ENCODE measurements at places on chromosomes 3 and 15. TPM values are rescaled to one million over a fixed set of nuclear protein-coding genes. Genes with fewer than 3 reads are reported as not detected.

DNA sequence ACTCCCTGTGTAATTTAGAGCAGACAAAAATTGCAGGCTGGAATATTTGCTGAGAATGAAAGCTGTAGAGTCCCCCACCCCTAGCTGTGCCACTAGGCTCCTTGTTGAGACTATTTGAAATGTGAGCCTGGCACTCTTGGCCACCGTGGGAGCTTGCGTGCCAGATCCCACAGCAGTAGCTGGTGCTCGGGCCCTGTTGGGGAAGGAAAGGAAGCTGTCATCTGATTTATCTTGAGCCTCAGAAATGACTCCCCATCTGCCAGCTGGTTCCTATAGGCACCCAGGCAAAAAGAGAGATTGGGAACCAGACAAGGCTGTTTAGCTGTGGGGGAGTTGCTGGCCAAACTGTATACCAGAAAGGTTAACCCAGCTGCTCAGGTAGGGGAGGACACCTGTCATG is 23.4 kb upstream of the CLEC3B start:
- H3K4me1 ChIP-seq: no peaks in the 10 kb centered on the region
- H3K36me3 ChIP-seq: peaks cover 40% of the 10 kb centered on the region
- H3K4me3 ChIP-seq: no peak overlapping the region
- H3K27me3 ChIP-seq: no peaks in the 10 kb centered on the region
- no peak overlapping the region for H3K27ac ChIP-seq
- DNase-seq: no peak

GRCh38 chr15:64264502-64264901 is 91.5 kb downstream of the CSNK1G1 start:
- H3K4me1 ChIP-seq: no peaks in the 10 kb centered on the region
- no peak overlapping the region for H3K4me3 ChIP-seq
- no peaks in the 10 kb centered on the region for H3K36me3 ChIP-seq
- no peaks in the 10 kb centered on the region for H3K27me3 ChIP-seq
- H3K27ac ChIP-seq: no peak overlapping the region

DNA sequence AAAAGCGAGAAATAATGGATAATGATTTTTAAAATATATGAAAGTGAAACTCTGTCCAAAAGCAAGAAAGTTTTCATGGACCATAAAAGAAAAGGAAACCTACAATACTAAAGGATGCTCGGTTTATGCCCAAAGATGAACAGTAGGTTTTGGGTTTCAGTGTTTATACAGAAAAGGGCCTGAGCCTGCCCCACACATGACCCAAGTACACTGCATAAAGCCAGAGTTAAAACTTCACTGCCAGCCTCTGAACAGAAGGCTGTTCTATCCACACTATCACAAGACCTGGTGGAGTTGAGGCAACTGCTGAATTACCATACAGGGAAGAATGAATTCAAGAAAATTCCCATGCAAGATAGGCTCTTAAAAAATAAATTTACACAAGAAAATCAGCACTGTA is 165.2 kb downstream of the MECOM start:
- H3K36me3 ChIP-seq: peaks cover 10% of the 10 kb centered on the region
- peaks cover 64% of the 10 kb centered on the region for H3K4me1 ChIP-seq
- DNase-seq: peak; percentile 22
- H3K27ac ChIP-seq: peak overlapping the region; percentile 82

DNA sequence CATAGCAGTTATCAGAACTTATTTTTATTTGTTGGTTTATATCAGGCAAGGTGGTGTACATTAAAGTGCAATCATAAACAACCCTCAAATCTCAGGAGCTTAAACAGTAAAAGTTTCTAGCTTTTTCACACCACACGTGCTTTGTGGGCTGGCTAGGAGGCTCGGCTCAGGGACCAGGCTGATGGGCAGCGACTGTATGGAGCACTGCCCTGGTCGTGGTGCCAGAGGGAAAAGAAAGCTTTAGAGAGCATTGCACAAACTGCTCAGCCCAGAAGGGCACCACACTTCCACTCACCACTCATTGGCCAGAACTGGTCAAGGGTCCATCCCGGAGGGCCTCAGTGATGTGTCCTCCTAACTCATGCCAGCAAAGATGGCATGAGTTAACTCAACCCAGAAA is 123.2 kb downstream of the AQP9 start:
- no peak for DNase-seq
- H3K36me3 ChIP-seq: no peaks in the 10 kb centered on the region
- no peak overlapping the region for H3K4me3 ChIP-seq

DNA sequence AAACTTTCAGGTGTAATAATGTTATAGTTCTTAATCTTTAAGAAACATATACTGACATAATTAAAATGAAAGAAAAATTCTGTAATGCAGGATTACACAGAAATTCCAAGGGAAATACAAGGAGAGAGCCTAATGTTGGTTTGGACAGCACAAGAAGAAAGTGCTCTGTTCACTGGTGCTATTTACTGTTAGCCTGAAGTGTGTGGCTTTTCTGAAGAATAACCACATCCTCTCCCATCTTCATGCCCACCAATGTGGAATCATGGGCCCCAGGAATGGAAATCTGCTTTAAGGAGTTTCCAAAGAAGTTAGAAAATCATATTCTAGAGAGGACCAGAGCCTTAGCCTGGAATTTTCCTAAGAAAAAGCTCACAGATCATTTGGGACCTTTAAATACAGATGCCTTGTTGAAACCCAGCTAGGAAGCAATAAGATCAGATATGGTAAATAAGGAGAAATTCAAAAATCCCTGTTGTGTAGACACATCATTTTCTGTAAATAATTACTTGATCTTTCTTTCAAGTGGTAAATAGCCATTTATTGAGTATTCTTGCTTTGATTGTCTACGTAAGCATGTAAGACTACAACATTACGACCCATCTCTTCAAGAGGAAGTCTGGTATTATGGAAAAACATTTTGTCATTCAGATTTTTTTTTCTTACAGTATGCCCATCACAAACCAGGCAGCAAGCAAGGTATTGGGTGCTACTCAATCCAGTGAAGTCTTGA is 10.3 kb upstream of the USP50 start:
- H3K4me1 ChIP-seq: no peaks in the 10 kb centered on the region
- H3K4me3 ChIP-seq: no peak overlapping the region
- H3K27ac ChIP-seq: no peak overlapping the region
- no peaks in the 10 kb centered on the region for H3K27me3 ChIP-seq
- no peak for DNase-seq

DNA sequence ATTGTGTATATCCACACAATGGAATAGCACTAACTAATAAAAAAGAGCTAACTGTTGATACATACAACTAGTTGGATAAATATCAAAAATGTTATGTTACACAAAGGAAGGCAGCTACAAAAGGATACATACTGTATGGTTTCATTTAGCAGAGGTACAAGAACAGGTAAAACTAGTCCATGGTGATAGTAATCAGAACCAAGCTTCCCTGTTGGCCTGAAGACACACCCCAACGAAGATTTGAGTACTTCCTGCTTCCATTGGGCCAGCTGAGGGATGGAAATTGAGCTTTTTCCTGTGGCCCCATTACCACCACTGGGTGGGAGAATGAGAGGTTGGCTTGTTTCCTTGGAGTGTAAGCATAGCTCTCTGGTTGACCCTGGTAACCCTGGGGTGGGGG is 117.3 kb upstream of the CADPS start:
- no peak overlapping the region for H3K27ac ChIP-seq
- DNase-seq: no peak
- H3K27me3 ChIP-seq: peaks cover 19% of the 10 kb centered on the region
- H3K4me1 ChIP-seq: no peaks in the 10 kb centered on the region
- no peaks in the 10 kb centered on the region for H3K36me3 ChIP-seq
- no peak overlapping the region for H3K4me3 ChIP-seq

DNA sequence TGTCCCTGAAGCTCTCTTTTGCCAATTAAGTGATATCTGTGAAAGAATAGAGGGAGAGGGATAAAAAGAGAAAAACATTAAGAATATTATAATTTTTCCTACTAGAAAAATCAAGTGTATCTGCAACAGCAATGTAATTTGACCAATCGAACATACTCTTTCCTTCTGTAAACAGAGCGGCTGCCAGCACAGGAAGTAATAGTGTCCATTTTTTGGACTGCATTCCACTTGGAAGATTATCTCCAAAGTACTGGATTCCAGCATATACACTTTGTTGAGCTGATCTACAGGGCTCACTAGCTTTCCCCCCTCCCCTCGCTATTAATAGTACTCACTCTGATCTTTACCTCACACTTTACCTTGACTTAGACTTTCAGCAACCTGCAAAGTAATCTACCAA is 90.4 kb downstream of the SUCLG2 start:
- H3K4me3 ChIP-seq: no peak overlapping the region
- H3K36me3 ChIP-seq: no peaks in the 10 kb centered on the region
- H3K4me1 ChIP-seq: no peaks in the 10 kb centered on the region
- no peak for DNase-seq
- no peak overlapping the region for H3K27ac ChIP-seq

- H3K4me3 ChIP-seq: peak overlapping the region; percentile 77
- no peaks in the 10 kb centered on the region for H3K36me3 ChIP-seq
- H3K27me3 ChIP-seq: peaks cover 77% of the 10 kb centered on the region
- DNase-seq: no peak
- no peaks in the 10 kb centered on the region for H3K4me1 ChIP-seq
These were observed 1.1 kb upstream of the TRIM71 start for GRCh38 chr3:32816439-32817256.

DNA sequence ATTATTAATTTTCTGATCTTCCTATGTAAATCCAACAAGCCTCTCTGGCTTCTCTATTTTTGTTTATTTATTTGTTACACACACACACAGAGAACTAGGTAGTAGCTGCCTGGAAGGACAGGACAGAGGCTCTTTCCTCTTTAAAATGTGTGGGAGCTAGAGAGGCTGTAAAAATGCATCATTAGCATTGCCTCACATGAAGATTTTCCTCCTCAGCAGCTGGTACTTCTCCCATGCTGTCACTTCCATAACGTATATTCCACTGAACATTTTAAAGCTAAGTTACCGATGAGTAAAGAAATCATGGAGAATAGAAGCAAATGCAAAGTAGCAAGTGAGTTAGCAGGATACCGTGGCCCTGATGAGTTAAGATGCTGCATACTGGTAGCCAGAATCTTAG is 63.9 kb downstream of the IMPG2 start:
- H3K27me3 ChIP-seq: no peaks in the 10 kb centered on the region
- DNase-seq: no peak
- peaks cover 7% of the 10 kb centered on the region for H3K4me1 ChIP-seq

GRCh38 chr3:38354588-38355330 is 8.2 kb downstream of the XYLB start:
- no peak overlapping the region for H3K4me3 ChIP-seq
- no peak overlapping the region for H3K27ac ChIP-seq
- no peaks in the 10 kb centered on the region for H3K4me1 ChIP-seq
- DNase-seq: no peak

The CNOT10 gene
- total RNA-seq: 45.1 TPM

The GHSR gene
- not detected for total RNA-seq

The ADIPOQ gene
- not detected for total RNA-seq

The CCDC50 gene
- 134 TPM for total RNA-seq

The PAK2 gene
- total RNA-seq: 70.4 TPM

The TNNC1 gene
- 26.5 TPM for total RNA-seq

The DHX30 gene
- total RNA-seq: 75.4 TPM
